ENCODE measurements at places on chromosomes 11 and 22.
A peak's percentile ranks its signal among the peaks of the same experiment; 100 is the strongest.

DNA sequence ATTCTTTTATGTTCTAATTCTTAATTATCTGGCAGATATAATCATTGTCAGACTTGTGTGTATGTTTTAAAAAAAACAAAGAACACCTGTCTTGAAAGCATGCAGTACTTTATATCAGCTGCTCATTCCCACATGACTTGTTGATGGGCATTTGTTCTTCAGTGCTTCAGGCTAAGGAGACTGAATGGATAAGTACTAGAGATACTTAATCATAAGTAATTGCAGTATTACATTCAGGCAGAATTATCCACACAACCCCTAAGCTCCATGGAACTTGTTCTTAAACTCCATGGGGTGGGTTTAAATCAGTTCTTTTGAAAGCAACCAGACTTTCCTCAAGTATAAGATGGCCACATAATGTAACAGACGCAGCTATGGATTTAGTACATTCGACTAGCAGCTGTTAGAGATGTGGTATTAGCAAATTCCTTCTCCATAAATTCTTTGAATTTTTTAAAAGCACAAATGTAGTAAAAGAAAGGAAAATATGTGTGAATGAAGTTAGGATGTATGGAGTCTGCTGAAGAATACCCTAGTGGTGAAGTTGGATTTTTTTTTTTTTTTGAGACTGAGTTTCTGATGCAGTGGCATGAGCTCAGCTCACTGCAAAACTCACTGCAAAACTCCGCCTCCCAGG, 3.0 kb downstream of the JAM3 start:
- DNase-seq, result no peak

DNA sequence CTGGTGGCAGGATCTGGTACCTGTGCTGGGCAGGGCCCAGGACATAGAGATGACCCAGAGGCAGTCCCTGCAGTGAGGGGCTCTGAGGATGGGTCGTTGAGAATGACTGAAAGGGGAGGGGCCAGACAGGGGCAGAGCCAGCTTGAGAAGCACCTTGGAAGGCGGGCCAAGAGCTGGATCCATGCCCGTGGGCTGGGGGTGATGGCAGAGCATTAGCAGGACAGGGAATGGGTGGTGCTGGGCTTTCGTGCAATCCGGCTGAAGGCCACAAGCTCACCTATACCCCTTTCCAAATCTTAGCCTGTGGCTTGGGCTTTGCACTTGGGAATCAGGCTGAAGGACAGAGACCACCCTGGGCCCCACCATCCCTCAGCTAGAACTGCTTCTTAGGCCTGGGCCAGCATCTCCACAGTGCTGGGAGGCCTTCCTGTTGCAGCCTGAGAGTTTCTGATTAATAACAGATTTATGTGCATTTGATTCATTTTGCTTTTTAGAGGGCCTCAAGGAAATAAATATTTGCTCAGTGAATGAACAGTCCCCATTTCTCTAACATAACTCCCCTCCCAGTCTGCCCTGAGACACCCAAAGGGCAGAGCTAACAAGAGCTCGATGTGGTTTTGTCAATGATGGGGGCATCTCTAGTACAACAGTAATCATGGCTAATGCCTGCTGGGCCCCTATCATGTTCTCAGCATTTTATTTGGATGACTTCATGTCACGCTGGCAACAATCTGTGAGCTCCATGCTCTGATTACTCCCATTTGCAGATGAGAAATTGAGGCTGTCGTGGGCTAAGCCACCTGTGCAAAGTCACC, 39.3 kb downstream of the RIBC2 start:
- no peak for DNase-seq

GRCh38 chr22:45554040-45554406, 51.3 kb downstream of the FBLN1 start:
- no peak for DNase-seq

GRCh38 chr22:43262990-43263644, 76.2 kb upstream of the TTLL12 start:
- DNase-seq, result peak; percentile 10

- no peak for DNase-seq
Observed at GRCh38 chr11:103659206-103659618, 377.2 kb upstream of the DDI1 start.

GRCh38 chr11:45440111-45440510, 154.0 kb upstream of the SYT13 start:
- no peak for DNase-seq

DNA sequence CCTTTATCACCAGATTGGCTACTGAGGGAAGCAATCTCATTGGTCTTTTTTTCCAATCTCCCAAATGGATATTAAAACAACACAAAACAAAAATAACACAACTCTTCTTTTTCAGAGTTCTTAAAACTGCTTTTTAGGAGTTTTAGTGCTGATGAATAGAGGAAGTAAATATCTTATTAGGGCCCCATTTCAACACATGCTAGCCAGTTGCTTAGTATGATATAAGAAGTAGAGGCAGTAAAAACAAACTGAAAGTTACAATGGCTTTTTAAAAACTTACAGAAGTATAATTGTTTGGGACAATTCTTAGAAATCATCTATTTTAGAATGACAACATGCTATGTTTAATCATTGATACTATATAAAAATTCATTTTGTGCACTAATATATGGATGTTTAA, 3.4 kb downstream of the C11orf71 start:
- DNase-seq, result no peak

- DNase-seq, result peak; percentile 40
Observed at GRCh38 chr22:37804881-37805809, 2.6 kb upstream of the GCAT start.

DNA sequence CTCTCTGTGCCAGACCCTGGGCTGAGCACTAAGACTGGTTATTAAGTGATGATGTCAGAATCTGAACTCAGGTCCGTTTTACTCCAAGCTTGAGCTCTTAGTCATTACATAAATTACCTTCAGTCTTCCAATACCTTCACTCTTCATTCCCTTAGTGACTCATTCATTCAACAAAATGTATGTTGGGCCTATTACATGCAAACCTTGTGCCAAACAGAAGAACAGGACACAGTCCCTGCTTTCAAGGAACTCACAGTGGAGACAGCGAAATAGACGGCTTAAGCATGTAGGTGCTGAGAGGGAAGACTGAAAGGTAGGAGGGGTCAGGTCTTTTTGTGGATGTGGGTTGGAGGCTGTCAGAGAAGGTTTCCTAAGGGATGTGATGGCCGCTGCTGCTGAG, 3.3 kb downstream of the KCTD14 start:
- DNase-seq, result no peak

GRCh38 chr22:32622004-32622743, 147.6 kb downstream of the FBXO7 start:
- DNase-seq, result no peak

- peak; percentile 37 for DNase-seq
Observed at GRCh38 chr11:47980088-47980906, at the start of gene PTPRJ. TSS of gene PTPRJ (plus strand) at chr11:47980559. CDS start at chr11:47980913, 354 bp downstream.

DNA sequence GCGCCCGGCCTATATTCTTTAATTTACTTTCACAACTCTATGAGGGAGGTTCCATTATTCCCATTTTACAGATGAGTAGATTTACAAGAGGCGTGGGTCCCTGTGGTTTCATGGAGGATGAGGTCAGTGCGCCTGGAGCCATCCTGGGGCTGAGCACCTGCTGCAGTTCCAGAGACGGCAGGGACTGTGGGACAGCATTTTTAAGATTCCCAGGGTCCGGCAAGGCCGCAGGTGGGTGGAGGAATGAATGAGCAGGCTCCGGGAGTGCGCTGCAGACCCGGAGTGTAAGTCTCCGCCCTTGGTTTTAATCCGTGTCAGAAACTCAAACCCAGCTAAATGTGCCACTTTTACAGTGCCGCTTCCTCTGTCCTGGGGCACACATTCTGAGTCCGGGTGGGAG, 4.1 kb upstream of the CHRM1 start:
- DNase-seq, result no peak

DNA sequence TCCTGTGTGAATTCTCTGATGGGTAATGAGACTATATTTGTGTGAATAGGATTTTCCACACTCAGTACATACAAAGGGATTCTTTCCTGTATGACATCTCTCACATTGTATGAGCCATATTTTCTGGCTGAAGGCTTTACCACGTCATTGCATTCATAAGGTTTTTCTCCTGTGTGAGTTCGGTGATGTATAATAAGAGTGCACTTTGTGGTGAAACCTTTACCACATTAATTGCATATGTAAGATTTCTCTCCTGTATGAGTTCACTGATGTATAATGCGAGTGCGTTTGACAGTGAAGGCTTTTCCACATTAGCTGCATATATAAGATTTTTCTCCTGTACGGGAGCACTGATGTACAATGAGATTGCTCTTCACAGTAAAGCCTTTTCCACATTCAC, 455.4 kb upstream of the CNTN5 start:
- no peak for DNase-seq

GRCh38 chr11:68297494-68297811, 14.9 kb upstream of the LRP5 start:
- no peak for DNase-seq

GRCh38 chr22:20258584-20259326, 9.4 kb downstream of the RTN4R start:
- no peak for DNase-seq

- no peak for DNase-seq
Observed at GRCh38 chr22:48052621-48052890, 1290.1 kb downstream of the TBC1D22A start.

DNA sequence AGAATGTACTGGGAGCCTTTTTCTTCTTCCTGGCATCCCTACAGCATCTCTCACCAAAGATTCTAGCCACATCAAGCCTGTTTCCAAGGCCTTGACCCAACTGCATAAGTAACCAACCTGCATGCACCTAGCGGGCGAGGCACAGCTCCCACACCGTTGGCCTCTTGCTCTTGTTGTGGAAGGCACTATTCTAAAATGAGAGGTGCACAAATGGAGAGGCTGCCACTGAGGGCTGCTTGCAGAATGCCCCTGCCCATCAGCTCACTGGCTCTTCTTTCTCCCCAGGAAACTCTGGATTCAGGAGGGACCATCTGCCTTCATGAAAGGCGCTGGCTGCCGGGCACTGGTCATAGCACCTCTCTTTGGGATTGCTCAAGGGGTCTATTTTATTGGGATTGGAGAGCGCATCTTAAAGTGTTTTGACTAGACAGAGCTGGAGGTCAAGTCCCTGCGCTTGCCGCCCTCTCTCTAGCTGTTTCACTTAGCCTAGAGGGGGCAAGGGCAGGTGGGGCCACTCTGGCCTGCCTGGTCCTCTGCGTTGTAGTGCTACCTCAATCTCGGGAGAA, 26.6 kb downstream of the SLC25A18 start:
- DNase-seq, result no peak

DNA sequence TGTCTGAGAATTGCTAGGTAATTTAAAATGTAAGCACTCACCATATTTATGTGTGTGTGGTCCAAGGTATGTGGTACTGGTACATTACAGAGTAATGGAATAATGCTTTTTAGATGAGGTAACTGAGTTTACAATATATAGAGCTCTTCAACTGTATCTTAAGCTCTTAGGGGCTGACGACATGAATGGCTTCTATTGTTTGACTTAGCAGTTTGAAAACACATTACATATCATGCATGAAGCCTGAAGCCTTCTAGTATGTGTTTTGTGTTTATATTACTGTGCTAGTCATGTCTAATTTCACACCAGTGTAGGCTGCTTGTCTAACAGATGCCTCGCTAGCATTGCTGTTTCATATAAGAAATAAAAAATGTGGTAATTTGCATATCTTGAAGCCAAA, 37.2 kb downstream of the GAS2 start:
- DNase-seq, result no peak

DNA sequence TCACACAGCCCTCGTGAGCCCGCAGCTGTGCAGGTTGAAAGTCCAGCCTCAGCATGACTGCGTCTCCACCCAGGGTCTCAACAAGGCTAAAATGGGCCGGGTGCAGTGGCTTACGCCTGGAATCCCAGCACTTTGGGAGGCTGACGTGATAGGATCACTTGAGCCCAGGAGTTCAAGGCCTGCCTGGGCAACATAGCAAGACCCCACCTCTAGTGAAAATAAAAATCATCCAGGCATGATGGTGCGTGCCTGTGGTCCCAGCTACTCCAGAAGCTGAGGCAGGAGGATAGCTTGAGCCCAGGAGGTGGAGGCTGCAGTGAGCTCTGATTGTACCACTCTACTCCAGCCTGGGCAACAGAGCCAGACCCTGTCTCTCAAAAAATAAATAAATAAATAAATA, 100.8 kb upstream of the PRR5 start:
- no peak for DNase-seq

- DNase-seq, result no peak
Observed at GRCh38 chr11:74069146-74070046, 60.5 kb upstream of the UCP3 start.

- no peak for DNase-seq
Observed at GRCh38 chr11:9594267-9595046, 21.0 kb downstream of the WEE1 start.

- DNase-seq, result no peak
Observed at GRCh38 chr22:28810821-28811491, 10.6 kb upstream of the XBP1 start.

DNA sequence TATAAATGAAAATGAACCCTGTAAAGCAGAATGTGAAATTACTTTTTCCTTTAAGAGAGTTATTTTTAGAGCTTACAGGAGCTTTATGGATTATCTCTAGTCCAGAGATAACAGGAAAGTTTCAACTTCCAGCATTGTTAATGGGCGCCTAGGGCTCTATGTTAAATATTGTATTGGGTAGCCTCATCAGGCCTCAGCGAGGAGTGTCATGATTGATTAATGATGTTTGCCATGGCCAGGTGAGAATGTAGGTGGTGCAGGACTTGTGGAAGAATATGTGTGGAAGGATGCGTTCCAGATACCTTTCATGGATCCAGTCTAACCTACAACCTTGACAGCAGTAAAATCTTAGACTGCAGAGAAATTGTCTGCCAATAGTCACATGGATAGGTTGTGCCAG, 50.6 kb downstream of the ME3 start:
- no peak for DNase-seq

DNA sequence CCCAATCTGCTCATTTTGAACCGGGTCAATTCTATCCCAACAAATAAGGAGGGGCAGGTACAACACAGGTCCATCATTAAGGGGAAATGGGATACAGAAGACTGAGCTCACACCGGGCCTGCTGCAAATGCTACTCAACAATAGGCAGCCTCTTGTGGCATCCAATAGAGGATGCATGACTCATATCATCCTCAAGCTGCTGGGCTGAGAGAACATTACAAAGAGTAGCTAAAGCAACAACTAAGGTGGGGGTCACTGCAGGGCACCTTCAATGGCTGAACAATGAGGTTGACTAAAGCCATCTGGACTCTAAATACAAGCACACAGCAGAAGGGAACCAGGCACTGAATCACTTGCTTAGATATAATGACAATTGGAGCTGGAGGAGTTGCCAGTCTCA, 130.1 kb upstream of the SYN3 start:
- no peak for DNase-seq
